ENCODE measurements at places on chromosomes 3 and 15.
A peak's percentile ranks its signal among the peaks of the same experiment; 100 is the strongest.

- no peak for DNase-seq
Observed at GRCh38 chr3:197811343-197811742, 20.3 kb downstream of the LRCH3 start.

DNA sequence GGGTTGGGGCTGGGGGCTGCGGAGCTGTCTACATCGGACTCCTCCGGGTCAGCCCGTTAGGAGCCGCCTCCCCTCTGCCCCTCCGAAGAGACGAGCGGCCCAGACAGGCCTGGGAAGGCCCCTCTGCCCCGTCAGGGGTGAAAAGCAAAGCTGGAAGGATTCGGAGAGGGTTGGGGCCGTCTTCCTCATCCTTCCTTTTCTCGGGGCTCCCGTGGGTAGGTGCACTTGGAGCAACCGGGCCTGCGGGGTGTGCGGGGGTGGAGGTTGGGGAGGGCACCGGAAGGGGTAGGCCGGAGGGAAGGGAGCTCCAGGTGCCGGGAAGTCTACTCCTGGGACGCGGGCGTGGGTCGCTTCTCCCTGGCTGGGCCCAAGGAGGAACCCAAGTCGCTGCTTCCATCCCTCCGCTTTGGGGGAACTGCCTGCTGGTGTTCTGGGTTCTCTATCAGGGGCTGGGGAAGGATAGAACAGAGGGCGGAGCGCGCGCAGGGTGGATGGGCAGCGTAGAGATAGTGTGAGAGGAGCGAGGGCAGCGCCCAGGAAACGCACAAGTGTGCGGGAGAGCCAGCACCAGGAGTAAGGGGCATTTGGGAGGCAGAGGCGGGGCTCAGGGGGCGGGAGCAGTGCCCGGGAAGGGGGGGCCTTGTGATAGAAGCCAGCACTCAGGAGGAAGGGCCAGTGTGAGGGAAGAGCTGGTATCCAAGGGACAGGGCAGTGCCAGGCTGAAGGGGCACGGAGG is 590 bp downstream of the POLR2H start:
- DNase-seq: peak; percentile 48

- DNase-seq: no peak
Observed at GRCh38 chr15:74173380-74174218, at the start of gene ISLR. Gene ISLR (plus strand): TSS chr15:74173710. CDS start chr15:74174859, 1,149 bp downstream.

GRCh38 chr15:65021488-65021887 is 8.0 kb downstream of the MTFMT start:
- DNase-seq: no peak

GRCh38 chr3:45211466-45212094 is 14.5 kb downstream of the TMEM158 start:
- no peak for DNase-seq

- DNase-seq: no peak
Observed at GRCh38 chr3:107670986-107671385, 148.2 kb downstream of the BBX start.

DNA sequence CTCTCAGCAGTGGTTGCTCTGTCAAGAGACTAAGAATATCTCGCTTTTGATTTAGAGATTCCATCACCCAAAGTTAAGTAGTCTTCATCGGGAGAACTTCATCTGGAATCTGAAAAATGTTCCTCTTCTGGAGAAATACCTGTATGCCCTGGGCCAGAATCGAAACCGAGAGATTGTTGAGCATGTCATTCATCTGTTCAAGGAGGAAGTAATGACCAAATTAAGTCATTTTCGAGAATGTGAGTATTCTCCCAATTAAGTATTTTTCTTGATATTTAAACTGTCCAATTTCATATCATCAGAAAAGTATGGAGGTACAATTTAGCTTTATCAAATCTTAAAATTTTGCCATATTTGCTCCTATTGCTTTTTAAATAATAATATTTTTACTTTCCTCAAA is 12.9 kb upstream of the PSMA4 start:
- DNase-seq: no peak

- DNase-seq: no peak
Observed at GRCh38 chr3:12897381-12898289, 56.3 kb upstream of the RPL32 start.

GRCh38 chr3:126609909-126610308 is 45.0 kb downstream of the TXNRD3 start:
- DNase-seq: no peak

GRCh38 chr15:91866971-91867372 is 13.5 kb downstream of the SLCO3A1 start:
- DNase-seq: no peak

DNA sequence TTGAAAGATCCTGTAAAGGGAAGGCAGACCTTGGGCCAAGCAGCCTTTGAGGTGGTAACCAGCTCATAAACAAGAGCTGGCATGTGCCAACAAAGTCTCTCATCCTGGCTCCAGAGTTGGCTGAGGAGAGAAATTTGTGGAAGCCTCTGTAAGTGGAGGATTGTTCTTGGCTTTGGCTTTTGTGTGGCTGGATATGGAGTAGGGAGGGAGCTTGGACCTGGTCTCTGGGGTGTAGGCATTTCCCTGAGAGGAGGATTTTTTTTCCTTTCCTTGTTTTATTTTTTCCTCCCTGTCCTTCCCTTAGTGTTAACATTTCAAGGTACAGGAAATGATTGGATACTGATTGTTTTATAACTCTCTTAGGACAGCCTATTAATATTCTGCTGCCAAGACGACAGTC is 60.8 kb downstream of the ZNF609 start:
- no peak for DNase-seq

DNA sequence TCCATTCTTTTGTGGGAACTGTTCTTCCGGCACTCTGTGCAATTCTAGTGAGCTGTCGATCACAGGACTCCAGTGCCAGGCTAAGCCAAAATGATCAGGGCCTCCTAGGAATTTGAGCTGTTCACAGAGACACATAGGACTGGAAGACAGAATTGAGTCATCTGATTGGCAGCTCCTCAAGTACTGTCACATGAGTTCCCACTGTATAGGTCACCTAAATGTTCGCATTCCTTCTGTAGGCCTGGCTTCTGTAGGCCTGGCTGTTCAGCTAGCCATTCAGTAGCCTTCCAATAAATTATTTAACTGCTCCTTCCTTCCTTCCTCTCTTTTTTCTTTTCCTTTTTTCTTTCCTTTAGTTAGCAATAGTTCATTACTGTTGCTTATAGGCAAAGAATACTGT is 4.3 kb downstream of the PROS1 start:
- peak; percentile 48 for DNase-seq

DNA sequence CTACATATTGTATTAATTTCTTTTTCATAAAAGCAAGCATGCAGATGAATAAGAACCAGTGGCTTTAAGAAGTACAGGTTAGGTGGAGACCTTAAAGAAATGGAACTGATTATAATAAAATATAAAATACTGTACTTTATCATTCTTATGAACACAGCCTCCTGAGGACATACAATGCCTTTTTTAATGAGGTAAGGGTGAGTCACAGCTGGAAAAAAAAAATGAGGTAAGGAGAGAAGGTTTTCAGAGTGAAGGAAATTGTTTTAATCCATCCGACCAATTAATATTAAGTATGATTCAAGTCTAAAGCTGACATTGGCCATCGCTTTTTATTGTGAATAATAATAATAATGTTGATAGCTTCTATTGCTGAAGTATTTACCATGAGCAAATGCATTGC is 170.3 kb upstream of the SOX2 start:
- no peak for DNase-seq

DNA sequence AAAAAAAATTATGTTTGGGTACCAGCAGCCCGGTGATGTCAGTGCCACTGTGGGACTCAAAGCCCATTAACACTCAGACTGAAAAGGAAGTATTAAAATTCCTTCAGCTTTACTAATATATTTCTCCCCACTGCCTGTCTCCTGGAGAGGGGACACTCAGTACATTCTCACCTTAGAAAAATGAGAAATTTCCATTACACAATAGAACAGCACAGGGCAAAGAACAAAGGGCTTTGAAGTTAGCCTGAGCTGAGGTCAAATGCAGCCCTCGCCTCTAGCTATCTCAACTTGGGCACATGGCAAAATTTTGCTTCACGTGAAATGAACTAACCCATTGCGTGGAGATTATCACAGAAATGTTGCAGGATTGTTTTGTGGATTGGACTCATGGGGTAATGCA is 80.8 kb downstream of the RARB start:
- DNase-seq: peak; percentile 68

DNA sequence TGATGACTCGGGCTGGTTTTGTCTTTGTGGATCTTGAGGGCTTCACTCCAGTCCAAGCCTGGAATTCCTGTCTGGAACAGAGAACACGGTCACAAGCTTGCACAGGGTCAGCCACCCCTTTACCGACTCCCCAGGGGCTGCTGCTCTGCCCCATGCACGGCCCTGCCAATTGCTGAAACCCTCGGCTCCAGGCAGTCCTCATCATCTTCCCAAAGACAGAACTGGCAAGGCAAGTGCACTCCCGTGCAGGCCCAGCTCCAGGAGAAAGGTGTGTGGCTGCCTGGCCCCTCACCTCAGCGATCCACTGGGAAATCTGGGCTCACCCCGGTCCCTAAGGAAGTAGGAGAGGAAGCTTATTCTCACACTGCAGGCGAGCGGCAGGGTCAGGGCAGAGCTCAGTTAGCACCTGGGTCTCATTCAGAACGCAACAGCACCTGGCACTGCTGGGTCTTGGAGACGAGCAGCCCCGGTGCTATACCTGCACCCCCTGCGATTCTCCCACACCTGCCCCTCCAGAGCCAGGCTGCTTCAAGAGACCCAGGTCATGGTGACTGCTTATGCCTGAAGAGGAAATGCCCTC is 7.2 kb downstream of the MAP6D1 start:
- DNase-seq: no peak

DNA sequence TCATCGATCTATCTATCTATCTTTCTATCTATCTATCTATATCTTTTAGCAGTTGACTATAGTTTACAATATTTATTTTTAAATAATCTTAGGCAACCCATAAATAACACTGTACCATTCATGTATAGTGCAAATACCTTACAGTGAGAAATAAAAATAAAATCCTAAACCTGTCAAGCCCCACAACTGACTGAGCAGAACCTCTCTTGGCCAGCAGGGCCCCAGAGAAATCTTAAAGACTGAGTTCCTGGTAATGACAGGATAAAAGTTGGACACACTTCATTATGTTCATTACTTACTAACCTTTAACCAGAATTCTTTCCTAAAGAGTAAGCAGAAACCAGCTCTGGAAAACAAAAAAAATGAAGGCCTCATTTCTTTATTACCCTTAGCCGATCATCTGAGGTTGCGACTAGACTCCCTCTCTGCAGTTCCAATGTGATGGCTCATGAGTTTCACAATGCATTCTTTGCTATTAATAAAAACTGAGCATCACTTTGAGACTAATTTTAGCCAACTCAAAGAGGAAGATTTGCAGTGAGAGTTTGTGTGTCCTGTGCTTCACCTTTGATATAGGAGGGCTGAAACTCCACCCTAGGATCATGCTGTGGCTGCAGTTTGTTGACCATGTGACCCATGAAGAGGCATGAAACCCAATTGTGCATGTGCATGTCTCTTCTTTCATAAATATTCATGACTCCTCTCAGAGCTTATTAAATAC is 1072.0 kb downstream of the NSUN3 start:
- DNase-seq: peak; percentile 10

DNA sequence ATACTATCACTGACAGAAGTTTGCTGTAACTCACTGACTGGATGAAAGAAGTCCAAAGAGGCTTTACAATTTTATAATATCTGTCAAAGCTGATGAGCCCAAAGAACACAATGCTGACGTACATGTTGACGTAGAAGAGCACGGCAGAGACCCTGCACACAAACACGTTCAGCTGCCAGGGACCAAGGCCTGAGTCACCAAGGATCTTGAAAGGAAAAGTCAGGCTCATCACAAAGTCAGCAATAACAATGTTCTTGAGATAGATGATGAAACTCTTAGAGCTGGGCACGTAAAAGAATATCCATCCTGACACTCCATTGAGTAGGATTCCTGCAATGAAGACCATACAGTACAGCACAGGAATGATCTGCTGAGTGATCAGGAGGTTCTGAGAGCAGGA is 10.9 kb upstream of the GPR171 start:
- no peak for DNase-seq

GRCh38 chr3:8873740-8874139 is 89.5 kb downstream of the RAD18 start:
- no peak for DNase-seq

- DNase-seq: no peak
Observed at GRCh38 chr3:71327936-71328335, 255.6 kb downstream of the FOXP1 start.

DNA sequence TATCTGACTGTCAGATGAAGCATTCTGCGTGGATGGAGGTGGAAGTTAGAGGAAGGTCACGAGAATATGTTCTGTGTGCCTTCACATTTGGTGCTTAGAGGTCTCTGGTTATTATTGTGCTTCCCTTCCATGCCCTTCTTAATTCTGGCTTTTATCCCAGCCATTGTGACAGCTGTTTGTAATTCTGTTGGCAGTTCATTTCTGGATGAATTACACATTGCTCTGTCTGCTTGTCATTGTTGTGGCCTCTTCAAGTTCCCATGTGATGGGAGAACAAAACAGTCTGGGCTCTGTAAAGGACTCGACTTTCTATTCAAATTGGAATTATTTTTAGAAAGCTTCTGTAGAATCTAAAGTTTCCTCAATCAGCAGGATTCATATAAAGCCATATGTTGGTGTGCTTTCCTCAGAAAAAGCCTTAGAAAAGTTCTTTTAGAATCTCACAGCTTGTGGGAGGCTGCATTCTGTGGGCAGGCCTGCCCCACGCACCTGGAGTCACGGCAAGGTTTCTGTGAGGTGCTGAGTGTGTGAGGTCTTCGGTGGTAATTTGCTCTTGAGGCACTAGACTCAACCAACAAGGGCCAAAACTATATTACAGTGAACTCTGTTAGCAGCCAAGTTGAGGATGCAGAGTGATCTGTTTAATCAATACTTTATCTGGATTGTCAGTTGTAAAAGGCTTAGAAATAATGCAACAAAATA is 397.4 kb upstream of the AZI2 start:
- no peak for DNase-seq

DNA sequence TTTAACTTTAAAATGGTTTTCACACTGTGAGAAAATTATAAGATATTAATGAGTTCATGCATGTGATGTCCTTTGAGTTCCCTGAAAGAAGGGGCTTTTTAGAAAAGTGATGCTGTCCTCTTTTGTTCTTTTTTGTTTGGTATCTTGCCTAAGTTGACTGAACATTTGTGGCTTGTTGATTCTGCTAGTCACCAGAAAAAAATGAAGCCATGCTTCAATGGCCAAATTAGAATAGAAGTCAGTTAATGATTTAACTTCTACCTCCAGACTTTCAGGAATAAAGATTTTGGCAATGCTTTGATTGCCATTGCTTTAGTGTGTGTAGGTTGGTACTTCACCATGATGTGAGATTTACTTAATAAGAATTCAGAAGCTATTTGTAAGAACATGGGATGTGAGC is 260.6 kb upstream of the NECTIN3 start:
- DNase-seq: no peak
